ENCODE measurements at places on chromosomes 5 and 9. TPM values are rescaled to one million over a fixed set of nuclear protein-coding genes. Genes with fewer than 3 reads are reported as not detected.

The CAMSAP1 gene
- total RNA-seq, result 57.6 TPM

The ST6GALNAC4 gene
- total RNA-seq, result 35.3 TPM

The HRCT1 gene
- total RNA-seq, result not detected

The CDO1 gene
- 21.2 TPM for total RNA-seq

DNA sequence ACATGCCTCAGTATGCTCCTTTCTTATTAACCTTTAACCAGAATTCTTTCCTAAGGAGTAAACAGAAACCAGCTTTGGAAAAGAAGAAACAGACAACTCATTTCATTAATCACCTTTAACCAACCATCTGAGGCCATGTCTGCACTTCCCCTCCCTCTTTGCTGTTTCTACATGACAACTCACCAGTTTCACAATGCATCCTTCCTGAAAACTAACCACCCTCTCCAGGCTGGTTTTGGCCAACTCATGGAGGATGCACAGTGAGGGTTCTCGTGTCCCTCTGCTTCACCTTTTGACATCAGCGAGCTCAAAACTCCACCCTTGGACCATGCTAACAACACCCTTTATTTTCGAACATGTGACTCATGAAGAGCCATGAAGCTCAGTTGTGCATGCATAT, 244.1 kb downstream of the ELAVL2 start:
- H3K27me3 ChIP-seq, result no peaks in the 10 kb centered on the region
- no peaks in the 10 kb centered on the region for H3K4me1 ChIP-seq
- no peak overlapping the region for H3K27ac ChIP-seq
- no peak for DNase-seq
- H3K4me3 ChIP-seq, result no peak overlapping the region

The HAVCR2 gene
- 0.49 TPM for total RNA-seq

DNA sequence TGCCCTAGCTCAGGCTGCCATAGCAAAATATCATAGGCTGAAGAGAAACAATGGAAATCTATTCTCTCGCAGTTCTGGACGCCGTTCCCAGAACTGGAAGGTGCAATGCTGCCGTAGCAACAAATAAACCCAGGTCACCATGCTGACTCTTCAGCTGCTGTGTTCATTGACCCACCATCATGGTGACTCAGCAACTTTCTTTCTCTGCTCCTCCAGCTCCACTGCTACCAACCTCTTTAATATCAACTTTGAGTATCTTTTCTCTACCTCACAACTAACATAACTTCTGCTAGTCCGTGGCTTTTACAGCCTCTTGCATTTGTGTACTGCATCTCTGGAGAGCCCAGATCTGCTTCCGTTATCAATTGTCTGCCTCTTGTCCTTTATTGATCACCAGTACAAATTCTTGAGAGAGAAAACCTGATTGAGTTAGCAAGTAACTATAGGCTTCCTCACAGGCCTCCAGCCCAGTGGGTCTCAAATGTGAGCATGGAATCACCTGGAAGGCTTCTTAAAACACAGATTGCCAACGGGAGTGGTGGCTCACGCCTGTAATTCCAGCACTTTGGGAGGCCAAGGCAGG, 47.3 kb upstream of the SLC30A5 start:
- H3K4me3 ChIP-seq, result no peak overlapping the region
- DNase-seq, result no peak
- H3K27ac ChIP-seq, result no peak overlapping the region
- no peaks in the 10 kb centered on the region for H3K27me3 ChIP-seq

The PCDHA13 gene
- 9.8 TPM for total RNA-seq

GRCh38 chr5:133472829-133473228, 139.5 kb downstream of the FSTL4 start:
- H3K4me3 ChIP-seq, result no peak overlapping the region
- H3K36me3 ChIP-seq, result no peaks in the 10 kb centered on the region
- H3K27me3 ChIP-seq, result no peaks in the 10 kb centered on the region
- H3K4me1 ChIP-seq, result peaks cover 7% of the 10 kb centered on the region
- H3K27ac ChIP-seq, result no peak overlapping the region

DNA sequence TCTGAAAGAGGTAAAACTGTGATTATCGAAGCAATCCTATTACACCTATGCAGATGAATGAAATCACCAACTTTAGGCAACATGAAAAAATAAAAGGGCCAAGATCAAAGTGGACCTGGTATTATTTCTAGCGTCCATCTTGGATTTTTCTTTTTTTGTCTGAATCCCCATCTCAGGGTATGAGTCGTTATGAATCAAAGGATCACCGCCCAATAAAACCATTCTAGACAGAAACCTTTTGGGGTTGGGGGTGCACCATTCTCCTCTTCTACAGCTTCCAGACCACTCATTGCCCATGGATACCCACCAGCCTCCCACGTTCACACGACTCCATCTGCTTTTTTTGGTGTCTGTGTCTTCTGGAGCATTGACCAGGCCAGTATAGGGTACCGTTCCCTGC, 33.4 kb downstream of the MAP1B start:
- DNase-seq, result no peak
- no peak overlapping the region for H3K4me3 ChIP-seq
- no peak overlapping the region for H3K27ac ChIP-seq
- H3K36me3 ChIP-seq, result no peaks in the 10 kb centered on the region
- H3K4me1 ChIP-seq, result peaks cover 25% of the 10 kb centered on the region

GRCh38 chr9:38619556-38620447, 594 bp downstream of the ANKRD18A start:
- peak overlapping the region; percentile 65 for H3K4me3 ChIP-seq
- H3K4me1 ChIP-seq, result peaks cover 5% of the 10 kb centered on the region
- no peak overlapping the region for H3K27ac ChIP-seq
- H3K36me3 ChIP-seq, result peaks cover 9% of the 10 kb centered on the region

DNA sequence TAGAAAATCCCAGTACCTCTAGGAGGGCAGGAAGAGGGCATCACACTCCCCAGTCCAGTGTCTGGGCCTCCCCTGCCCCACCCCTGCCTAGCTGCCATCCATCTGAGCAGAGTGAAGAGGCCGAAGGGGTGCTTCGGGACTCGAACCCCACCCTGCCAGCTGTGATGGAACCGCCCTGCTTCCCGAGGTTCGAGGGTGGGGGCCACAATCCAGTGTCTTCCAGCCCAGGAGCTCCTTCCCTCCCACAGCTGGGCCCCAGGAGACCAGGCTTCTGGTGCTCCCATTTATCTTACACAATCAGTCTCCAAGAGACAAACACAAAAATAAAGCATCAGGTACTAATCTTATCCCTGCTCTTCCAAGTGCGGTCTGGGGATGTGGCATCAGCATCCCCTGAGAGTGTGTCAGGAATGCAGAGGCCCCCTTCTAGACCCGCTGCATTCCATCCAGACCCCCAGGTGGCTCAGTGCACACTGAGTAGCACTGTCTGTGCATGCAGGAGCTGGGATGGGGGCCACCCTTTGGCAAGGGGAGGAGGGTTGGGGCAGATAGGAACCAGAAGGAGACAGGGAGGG, 122.8 kb upstream of the TBC1D2 start:
- peaks cover 13% of the 10 kb centered on the region for H3K4me1 ChIP-seq
- H3K27ac ChIP-seq, result no peak overlapping the region
- H3K4me3 ChIP-seq, result no peak overlapping the region
- H3K27me3 ChIP-seq, result no peaks in the 10 kb centered on the region
- DNase-seq, result no peak

- H3K4me1 ChIP-seq, result peaks cover 32% of the 10 kb centered on the region
- H3K36me3 ChIP-seq, result no peaks in the 10 kb centered on the region
- H3K27ac ChIP-seq, result no peak overlapping the region
- H3K4me3 ChIP-seq, result peak overlapping the region; percentile 71
Measured at GRCh38 chr5:32711362-32711680, 200 bp downstream of the NPR3 start.

GRCh38 chr9:129081388-129081904, 535 bp downstream of the DOLPP1 start:
- no peaks in the 10 kb centered on the region for H3K36me3 ChIP-seq
- peak overlapping the region; percentile 85 for H3K4me3 ChIP-seq
- H3K27me3 ChIP-seq, result no peaks in the 10 kb centered on the region
- DNase-seq, result peak; percentile 78
- H3K4me1 ChIP-seq, result peaks cover 5% of the 10 kb centered on the region

DNA sequence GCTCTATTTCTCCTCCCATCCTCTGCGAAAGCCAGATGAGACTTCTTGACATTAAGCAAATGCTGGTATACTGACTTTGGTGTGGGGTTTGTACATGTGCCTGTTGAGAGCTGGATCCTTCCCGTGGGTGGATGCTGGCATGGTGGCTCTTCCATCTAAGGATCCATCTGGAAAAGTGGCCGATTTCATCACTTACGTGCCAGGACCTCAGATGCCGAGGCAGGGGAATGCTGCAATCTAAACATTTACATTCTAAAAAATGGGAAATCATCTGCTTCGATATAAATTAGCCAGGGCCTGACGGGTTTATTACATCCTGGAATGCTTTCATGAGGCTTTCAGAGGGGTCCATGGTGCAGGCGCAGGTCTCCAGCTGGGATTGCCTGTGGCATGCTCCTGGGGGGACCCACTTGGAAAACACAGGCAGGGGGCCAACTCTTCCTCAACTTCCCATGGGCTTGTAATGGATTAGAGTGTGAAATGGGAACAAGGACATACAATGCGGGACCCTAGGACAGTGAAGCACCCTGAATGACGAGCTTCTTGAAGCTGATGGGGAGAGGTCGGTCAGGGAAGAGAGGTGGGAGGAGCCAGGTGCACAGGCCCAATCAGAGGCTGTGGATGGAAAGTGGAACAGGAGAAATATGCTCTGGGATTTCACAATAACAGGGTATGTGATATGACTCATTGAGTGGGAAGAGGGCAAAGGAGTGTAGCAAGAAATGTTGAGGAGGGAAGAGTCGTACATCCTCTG, 105.5 kb upstream of the PITX1 start:
- no peak overlapping the region for H3K27ac ChIP-seq
- H3K36me3 ChIP-seq, result no peaks in the 10 kb centered on the region
- H3K4me1 ChIP-seq, result no peaks in the 10 kb centered on the region
- H3K4me3 ChIP-seq, result no peak overlapping the region
- DNase-seq, result no peak

GRCh38 chr5:93107805-93108520, 473.1 kb downstream of the NR2F1-AS1 start:
- no peak overlapping the region for H3K27ac ChIP-seq
- DNase-seq, result no peak
- no peaks in the 10 kb centered on the region for H3K36me3 ChIP-seq

The TGFBI gene
- 8.9 TPM for total RNA-seq

GRCh38 chr5:1122511-1123294, 10.8 kb upstream of the SLC12A7 start:
- no peak for DNase-seq
- no peaks in the 10 kb centered on the region for H3K36me3 ChIP-seq
- no peaks in the 10 kb centered on the region for H3K27me3 ChIP-seq
- no peak overlapping the region for H3K4me3 ChIP-seq
- H3K4me1 ChIP-seq, result no peaks in the 10 kb centered on the region
- no peak overlapping the region for H3K27ac ChIP-seq

- no peak for DNase-seq
- H3K27ac ChIP-seq, result no peak overlapping the region
- peaks cover 14% of the 10 kb centered on the region for H3K27me3 ChIP-seq
- no peak overlapping the region for H3K4me3 ChIP-seq
- H3K4me1 ChIP-seq, result peaks cover 25% of the 10 kb centered on the region
Measured at GRCh38 chr5:176736301-176736930, 73.9 kb upstream of the UNC5A start.

GRCh38 chr9:136886610-136887597, 588 bp downstream of the TRAF2 start:
- H3K4me3 ChIP-seq, result peak overlapping the region; percentile 91
- no peaks in the 10 kb centered on the region for H3K27me3 ChIP-seq
- DNase-seq, result peak; percentile 74
- H3K4me1 ChIP-seq, result peaks cover 7% of the 10 kb centered on the region
- H3K27ac ChIP-seq, result no peak overlapping the region

DNA sequence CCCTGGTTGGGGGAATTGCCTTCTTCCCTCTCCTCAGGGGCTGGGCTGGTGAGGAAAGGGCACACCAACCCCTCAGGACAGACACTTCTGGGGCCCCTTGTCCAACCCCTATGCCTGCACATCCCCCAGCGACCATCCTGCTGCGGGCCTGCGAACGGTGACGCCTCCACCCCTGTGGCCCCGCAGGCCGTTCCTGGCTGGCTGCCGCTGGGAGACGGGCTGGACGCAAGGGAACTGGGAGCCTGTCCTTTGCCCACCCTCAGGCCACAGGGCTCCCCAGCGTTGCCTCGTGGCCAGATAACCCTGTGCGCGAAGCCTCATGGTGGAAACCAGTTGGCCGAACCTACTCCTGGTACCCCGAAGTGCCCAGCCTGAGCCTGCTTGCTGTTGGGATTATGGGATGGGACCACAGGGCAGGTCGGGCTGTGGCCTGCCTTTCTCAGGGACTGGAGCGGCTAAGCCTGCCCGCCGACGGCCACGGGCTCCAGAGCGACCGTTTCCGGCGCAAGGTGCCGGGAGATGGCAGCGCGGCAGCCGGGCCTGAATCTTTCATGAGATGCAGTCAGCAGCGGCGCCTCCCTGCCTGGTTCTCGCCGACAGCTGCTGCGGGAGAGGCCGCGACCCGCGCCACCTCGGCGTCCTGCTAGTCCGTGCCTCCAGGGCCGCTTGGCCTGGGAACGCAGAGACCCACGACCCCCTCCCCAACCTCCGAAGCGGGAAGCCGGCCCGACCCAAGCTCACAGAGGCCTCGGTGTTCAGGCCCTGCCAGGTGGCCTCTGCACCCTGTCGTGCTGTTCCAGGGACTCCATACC, 6.5 kb upstream of the PITX1 start:
- no peak overlapping the region for H3K27ac ChIP-seq
- peak; percentile 76 for DNase-seq
- H3K4me3 ChIP-seq, result peak overlapping the region; percentile 55

The HTR4 gene
- total RNA-seq, result not detected

DNA sequence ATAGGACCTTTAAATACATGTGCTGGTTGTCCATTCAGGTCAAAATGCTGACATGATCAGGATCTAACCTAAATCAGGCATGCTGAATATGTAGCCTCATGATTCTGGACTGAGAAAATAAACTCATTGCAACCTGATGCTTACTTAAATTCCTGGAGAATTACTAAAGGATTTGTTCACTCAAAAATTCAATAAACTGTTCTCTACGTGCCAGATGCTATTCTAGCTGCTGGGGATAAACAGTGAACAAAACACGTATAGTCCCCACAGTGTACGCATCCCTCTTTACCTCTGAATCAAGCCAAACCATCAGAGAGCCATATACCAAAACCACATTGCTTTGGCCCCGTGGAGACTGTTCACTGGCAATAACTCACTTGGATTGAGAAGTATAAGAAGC, 6.1 kb downstream of the SCAI start:
- 0 out of 2 replicates have a peak, but pooled peaks cover 2% of the 10 kb centered on the region for H3K4me1 ChIP-seq
- H3K27me3 ChIP-seq, result no peaks in the 10 kb centered on the region
- H3K36me3 ChIP-seq, result no peaks in the 10 kb centered on the region
- DNase-seq, result no peak
- H3K4me3 ChIP-seq, result no peak overlapping the region
- no peak overlapping the region for H3K27ac ChIP-seq

The IFNA13 gene
- total RNA-seq, result not detected

The STPG3 gene
- not detected for total RNA-seq

GRCh38 chr5:175590471-175590881, 67.4 kb upstream of the HRH2 start:
- H3K4me3 ChIP-seq, result no peak overlapping the region
- H3K4me1 ChIP-seq, result peaks cover 9% of the 10 kb centered on the region
- DNase-seq, result no peak
- H3K27me3 ChIP-seq, result no peaks in the 10 kb centered on the region
- no peaks in the 10 kb centered on the region for H3K36me3 ChIP-seq

The GNPDA1 gene
- total RNA-seq, result 117 TPM

All from GM23338 (cell line).